ENCODE measurements at places on chromosomes 13 and 19.

DNA sequence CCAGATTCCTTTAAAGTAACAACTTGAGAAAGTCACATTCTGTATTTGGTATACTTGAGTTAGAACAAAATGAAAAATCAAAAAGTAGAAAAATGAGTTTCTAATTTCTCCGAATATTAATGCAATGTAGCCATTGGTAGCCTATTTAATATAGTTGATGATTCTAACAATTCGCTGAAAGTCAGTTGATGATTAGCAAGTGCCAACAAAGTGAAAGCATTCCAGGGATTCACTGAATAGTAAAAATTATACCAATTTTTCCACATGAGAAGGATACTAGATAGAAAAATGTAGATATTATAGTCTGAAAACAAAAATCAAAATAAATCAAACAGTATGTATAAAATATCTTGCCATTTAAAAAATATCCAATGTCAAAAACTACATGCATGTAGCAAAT lies 117.2 kb downstream of the FREM2 start:
- no peak for DNase-seq

DNA sequence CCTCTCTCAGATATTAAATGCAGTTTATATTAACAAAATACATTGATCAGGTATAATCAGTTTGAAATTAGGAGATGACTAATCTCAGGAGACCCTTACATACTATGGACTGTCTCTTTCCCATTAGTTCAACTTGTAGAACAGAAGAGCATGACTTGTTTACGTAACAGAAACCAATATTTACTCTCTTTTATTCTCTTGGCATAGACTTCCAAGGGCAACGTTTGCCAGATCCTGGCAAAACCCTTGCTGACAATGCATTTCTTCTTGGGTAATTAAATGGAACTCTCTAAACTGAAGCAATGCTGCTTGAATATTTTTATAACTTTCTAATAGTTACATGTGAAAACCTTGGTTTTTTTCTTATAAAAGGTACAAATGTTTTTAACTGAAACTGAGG lies 68.3 kb upstream of the MYO16 start:
- DNase-seq = no peak

GRCh38 chr13:111314852-111315251 lies 5.6 kb upstream of the TEX29 start:
- DNase-seq = no peak

DNA sequence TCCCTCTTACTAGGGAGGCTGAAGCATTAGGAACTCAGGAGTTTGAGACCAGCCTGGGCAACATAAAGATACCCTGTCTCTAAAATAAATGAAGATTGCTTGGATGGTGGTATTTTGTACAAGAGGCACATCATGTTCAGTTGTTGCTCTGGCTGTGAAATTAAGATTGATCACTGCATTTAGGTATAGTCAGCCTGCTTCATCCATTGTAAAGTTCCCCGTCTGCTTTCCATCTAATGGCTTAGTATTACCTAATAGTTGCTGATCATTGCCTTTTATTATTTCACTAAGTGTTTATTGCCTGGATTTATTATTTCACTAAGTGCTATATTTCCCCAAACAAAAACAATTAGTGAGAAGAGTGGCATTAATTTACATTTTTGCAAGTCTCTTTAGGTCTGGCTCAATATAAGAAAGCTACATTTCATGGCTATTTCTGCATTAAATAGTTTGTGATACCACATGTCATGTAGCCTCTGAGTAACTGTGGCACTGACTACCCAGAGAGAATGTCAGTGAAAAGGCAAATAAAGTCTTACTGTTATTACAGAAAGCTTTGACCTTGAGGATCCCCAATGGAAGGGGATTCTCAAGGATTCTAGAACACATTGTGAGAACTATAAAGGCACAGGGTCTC lies 45.0 kb upstream of the ZMYM5 start:
- no peak for DNase-seq
